ENCODE measurements at places on chromosomes 2 and 18.

GRCh38 chr18:36335476-36336279 lies 38.2 kb downstream of the FHOD3 start:
- DNase-seq: no peak

- DNase-seq: no peak
These were observed 138.5 kb upstream of the DLX2 start for GRCh38 chr2:172241222-172241621.

DNA sequence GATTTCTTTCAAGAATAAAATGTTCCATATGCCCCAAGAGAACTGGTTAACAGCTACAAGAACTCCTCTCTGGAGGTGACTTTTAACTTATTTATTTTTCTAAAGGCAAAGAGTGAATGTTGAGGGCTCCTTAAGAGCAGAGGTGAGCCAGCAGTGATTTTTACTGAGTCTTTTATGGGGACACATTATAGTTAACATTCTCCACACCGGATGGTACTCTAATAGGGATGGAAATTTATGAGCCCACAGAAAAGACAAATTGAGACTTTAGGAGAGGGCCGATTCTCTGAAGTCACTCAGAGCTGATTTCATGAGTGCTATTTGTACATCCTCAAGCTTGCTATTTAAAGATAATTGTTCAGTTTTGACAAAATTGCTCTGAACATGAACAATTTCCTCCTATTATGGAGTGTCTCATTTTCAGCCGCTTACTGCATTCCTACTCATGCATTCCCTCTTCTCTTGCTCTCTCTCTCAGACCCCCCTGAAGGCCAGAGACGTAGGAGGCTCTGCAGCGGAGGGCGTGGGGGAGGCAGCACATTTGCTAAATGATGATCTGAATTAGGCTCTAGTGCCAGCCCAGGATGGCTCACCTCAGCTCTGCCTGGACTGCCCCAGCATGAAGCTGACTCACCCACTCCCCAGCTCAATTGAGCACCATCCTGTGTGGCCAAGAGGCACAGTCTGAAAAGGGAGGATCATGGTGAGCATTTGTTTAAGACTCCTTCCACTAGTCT lies 5.9 kb upstream of the RPL37A start:
- DNase-seq: peak; percentile 26

- no peak for DNase-seq
These were observed 1.6 kb downstream of the INHBB start for GRCh38 chr2:120347396-120348060.

GRCh38 chr18:79046522-79046921 lies 22.7 kb upstream of the ATP9B start:
- no peak for DNase-seq

DNA sequence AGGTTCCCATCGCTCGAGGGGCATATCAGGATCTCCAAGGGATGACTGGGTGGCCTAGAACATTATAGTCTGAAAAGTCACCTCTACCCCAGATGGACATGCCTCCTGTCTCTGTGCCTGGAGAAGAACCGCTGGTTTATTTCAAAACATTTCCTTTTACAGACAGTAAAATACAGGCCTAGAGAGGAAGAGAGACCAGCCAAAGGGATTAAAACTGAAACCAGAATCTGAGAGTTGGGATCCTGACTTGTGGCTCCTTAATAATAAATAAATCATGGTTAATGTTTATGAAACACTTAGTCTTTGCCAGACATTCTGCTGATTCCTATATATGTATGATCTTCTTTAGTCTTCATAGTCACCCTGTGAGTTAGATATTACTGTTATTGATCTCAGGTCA lies 153.7 kb downstream of the DDX1 start:
- no peak for DNase-seq

DNA sequence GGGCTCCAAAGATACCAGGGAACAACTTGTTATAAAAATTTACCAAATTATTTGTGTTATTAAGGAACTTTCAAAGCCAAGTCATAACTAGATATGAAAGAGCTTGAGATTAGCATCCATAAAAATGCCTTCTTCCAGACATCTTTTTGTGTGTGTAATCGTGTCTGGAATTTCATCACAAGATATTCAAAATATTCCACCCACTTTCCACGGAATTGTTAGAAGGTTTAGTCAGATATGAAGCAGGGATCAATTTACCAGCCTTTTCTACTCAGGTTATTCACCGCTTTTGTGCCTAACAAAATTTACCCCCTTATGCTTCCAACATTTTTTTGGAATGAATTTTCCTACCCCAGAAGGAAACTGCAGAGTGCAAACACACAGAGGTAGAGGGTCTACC lies 130.2 kb upstream of the ACVR2A start:
- no peak for DNase-seq

DNA sequence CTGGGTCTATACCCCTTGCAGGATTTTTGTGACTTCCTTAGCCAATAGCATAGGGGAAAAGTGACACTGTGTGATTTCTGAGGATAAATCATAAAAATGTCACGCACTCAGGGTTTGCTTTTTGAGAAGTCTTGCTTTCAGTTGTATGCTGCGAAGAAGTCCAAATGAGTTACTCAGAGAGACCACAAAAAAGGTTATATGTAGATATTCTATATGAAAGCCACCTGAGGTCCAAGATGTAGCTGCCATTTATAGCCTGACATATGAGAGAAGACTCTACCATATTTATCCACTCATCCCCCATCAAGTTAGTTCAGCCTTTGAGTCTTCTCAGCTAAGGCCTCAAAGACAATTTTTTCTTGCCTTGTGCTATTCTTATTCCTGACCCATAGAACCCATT lies 488.3 kb upstream of the MAP2 start:
- no peak for DNase-seq

- no peak for DNase-seq
These were observed 592.3 kb downstream of the THSD7B start for GRCh38 chr2:137357634-137358033.

- DNase-seq: no peak
These were observed 195.9 kb upstream of the HS6ST1 start for GRCh38 chr2:128514555-128514955.

DNA sequence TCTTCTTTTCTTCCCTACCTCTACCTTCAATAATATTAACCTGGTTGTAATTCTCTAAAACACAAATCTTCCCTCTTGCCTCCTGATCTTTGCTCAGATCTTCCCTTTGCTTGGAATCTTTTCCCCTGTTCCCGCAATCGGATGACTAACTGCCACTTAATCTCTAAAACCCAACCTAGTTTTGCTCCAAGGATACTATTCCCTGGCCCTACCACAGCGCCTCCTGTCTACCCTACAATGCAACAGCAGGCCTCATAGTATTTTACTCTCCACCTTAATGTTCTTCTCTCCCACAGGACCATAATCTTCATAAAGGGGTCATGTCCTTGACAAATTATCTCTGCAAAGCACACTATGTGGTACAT lies 246.8 kb upstream of the TNP1 start:
- DNase-seq: no peak

GRCh38 chr2:68565273-68565672 lies 78.1 kb upstream of the PROKR1 start:
- DNase-seq: no peak

- DNase-seq: no peak
These were observed 63.9 kb downstream of the ARHGAP28 start for GRCh38 chr18:6793455-6793854.

- no peak for DNase-seq
These were observed 4.2 kb upstream of the MYO7B start for GRCh38 chr2:127531221-127531648.

- DNase-seq: no peak
These were observed 410 bp upstream of the TGIF1 start for GRCh38 chr18:3449512-3450011.
